ENCODE measurements at places on chromosomes 1 and 21.
A peak's percentile ranks its signal among the peaks of the same experiment; 100 is the strongest.

DNA sequence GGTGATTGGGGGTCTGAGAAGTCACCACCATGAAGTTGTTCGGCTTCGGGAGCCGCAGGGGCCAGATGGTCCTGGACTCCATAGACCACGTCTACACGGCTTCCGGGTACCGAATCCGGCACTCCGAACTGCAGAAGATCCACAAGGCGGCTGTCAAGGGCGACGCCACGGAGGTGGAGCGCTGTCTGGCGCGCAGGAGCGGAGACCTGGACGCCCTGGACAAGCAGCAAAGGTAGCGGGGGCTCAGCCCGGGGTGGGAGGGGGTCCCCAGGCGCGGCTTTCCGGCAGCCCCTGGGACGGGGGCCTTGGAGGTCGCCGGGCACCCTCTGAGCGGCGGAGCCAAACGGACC lies 146.5 kb downstream of the LIPI start:
- no peak for ATAC-seq

DNA sequence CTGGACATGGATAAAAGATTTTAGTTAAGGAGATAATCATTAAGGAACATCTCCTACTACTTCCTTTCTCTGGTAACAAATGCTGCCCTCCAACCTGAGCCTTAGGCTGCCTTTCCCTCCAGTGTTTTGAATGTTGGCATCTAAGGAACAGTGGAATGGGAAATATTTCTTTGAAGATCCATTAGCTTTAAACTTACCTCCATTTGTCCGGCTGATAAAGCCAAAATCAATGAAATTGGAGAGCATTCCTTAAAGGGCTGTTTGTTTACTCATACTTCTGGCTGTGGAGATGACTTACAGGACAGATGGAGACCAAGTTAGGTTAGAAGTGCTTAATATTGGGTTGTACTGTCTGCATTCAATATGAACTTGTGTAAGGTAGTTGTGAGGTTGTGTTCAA lies 439.1 kb downstream of the PLA2G4A start:
- no peak for ATAC-seq

DNA sequence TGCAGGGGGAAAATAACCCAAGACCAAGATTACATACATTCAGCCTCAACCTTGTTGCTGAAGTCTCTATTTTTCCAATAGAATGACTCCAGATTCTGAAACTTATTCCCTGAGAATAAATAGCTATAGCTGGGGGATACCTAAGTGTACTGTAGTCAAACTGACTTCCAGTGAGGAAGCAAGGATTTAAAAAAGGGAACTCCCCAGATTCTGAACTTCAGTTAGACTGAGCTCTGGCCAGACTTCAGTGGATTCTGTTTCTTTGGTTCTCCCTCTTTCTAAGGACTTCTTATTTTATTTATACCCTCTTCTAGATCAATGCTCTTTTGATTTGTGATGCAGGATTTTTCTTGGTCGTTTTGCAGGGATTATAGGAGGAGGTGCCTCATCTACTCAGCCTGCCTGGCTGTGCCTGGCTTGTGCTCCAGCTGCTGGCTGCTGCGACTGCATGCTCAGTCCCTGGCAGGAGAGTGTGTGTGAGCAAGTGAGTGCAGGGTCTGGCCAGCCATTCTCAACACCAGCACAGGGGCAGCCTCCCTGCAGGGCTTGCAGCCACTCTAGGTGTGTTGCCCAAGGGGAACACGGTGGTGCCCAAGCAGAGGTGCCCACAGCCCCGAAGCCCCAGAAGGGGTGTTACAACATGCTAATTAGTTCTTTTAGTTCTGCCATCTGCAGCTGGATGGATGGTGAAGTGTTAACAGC lies 43.0 kb downstream of the SPATA17 start:
- no peak for ATAC-seq

GRCh38 chr21:16324630-16325029 lies 594.8 kb downstream of the USP25 start:
- ATAC-seq: no peak

GRCh38 chr1:175131095-175131494 lies 61.5 kb downstream of the KIAA0040 start:
- no peak for ATAC-seq

- peak; percentile 45 for ATAC-seq
Observed at GRCh38 chr1:31753707-31754349, 10.3 kb downstream of the ADGRB2 start.

GRCh38 chr1:63759778-63760177 lies 14.0 kb upstream of the ROR1 start:
- ATAC-seq: no peak

DNA sequence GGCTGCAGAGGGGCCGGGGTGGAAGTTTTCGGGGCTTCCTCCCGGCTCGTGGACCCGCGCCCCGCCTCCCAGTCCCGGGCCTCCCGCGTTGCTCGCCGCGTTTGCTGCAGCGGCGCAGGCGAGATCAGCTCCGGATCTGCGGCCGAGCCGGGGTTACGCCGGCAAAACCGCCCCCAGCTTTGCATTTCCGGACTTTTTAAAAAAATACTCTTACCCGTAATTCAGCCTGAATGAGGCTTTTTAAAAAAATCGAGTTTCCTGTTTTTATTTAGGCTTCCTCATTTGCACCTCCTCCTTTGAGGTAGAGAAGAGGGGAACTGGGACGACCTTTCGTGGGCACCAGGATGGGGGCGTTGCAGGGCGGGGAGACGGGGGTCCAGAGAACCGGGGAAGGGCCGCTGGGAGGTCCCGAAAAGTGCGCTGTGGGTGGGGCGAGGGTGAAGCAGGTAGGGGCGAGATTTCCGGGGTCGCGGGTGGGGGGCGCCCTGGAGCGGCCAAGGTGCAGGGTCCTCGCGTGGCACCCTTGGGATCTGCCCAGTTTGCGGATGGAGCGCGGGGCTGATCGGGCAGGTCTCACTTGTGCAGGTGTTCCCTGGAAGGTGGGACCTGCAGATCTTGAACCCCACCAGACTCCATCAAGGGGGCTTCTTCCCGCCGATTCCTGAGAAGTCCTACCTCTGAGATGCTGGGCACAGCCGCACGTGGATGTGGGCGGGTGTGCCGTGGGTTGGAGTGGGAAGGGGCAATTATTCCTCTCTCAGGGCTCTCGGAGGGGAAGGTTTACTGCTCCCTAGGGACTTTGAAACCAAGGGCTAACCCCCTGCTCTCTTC lies 1.1 kb downstream of the PIK3CD start:
- ATAC-seq: peak; percentile 5

DNA sequence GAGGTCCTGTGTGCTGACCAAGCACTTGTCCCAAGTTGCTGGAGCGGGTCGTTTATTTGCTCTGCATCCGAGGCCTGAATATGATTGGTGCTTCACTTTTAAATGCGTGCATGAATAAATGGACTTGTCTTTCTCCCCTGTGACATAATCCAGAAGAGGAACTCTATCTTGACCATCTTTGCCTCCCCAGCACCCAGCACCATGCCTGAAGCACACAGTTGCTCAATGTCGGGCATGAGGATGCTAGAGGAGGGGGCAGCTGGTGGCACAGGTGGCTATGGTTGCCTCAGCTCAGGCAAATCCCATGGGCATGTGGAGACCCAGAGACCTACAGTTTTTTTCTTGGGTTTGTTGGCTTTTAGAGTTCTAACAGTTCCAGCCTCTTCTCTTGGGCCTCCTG lies 142.6 kb downstream of the KAZN start:
- ATAC-seq: no peak

- ATAC-seq: no peak
Observed at GRCh38 chr1:245232931-245233330, 78.1 kb downstream of the KIF26B start.

DNA sequence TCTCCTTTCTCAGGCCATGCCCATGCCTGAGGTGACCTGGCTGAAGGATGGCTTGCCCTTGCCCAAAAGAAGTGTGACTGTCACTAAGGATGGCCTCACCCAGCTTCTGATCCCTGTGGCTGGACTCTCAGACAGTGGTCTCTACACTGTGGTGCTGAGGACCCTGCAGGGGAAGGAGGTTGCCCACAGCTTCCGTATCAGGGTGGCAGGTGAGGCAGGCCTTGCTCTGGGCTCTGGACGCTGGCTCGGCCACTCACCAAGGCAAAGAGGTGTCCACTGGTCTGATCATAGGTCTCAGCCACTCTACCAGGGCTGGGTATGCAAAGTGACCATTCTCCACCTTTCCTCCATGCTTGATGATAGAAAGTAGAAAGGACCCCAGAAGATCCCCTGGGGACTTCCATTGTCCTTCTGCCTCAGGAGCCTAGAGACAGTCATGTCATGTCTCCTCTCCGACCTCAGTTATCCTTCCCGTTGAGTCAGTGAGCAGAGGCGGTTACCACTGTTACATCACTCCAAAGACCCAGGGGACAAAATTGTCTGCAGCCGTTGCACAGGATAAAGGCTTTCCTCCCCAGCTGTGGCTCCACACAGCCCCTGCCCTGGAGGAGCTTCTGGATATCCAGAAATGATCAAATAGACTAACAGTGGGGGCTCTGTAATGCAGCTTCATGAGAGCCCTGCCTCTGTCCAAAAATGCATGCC lies 34.2 kb downstream of the IGFN1 start:
- ATAC-seq: peak; percentile 6

GRCh38 chr1:175005085-175005783 lies 5.5 kb downstream of the CACYBP start:
- no peak for ATAC-seq

DNA sequence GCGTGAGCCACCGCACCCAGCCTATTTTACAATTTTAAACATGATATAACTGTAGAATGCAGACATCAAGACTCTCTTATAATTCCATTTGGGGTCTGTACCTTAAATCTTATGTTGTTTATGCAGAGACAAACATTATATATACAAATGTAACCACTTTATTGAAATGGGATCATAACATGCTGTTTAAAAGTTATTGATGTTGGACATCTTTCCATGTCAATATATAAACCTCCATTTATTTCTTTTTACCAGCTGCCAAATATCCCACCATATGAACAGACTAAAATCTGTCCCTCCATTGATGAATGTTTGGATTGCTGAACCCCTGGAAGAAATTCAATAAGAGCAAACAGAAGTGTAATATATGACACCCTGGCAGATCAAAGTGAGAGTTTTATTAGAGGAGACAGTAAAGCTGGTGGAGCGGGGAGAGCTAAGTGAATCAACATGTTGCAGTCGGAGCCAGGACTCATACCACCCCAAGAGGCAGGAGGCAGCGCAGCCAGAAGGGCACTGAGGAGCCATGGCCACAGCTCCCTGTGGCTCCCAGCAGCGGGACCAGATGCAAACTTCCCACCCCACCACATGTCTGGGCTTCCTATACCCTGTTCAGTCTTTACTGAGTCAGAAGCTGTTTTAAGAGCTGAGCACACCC lies 4.7 kb upstream of the PCSK9 start:
- ATAC-seq: no peak

- ATAC-seq: no peak
Observed at GRCh38 chr21:34881421-34881820, 167.7 kb downstream of the RUNX1 start.

DNA sequence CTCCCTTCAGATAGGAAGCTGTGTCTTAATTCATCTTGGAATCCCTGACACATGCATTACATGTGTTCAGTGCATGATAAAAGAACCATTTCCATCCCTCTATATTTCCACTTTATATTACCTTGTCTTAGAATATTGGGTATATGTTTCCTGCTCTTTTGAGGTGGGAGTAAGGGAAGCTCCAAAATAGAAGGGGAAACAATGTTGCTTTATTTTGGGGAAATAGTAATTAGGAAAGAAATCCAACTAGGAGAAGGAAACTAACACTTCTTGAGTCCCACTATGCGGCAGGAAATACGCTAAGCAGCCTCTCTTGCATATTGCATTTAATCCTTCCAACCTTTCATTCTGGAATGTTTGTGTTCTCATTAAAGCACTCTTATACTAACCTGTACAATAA lies 89.4 kb upstream of the VAV3 start:
- ATAC-seq: no peak

Measured in gastroesophageal sphincter (tissue), 4 donors.